Fibroblast of skin of right quadriceps (primary cell): ENCODE measurements at places on chromosomes 3 and 15.
A peak's percentile ranks its signal among the peaks of the same experiment; 100 is the strongest.

DNA sequence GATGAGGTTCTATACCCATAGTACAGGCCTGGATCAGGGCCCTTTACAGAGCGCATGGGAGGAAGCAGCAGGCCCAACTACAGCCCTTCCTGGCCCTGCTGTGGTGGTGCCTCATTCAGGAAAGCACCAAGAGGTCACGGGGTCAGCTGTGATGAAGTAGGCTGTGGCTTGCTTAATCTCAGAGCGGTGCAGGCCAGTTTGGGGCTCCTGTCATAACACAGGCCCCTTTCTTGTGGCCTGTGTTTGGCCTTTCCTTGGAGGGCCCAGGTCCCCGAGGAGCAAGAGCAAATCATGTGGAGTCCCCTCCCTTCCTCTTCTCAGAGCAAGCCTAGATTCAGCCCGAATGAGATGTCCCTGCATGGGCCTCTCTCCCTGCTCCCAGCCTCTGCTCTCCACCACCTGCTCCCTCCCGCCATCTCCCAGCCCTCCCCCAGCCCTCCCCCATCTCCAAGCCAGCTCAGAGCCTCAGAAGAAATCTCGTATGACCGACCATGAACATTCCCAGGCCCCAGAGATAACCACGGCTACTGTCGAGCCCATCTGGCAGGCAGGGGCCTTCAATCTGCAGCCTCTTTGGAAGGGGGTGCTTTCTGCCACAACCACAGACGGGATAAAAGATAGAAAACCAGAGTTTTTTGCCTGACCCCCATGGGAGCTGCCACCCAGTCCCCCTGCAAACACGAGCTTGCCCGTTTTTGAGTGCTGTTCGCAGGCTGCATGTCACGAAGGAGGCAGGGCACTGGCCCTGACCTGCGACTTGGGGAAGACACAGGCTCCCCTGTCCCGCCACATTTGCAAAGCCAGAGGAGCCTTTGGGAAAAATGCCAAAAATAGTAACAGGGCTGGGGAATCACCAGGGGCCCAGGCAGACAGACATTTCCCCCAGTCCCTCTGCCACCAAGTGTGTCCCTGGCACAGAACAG, 32.3 kb upstream of the DUSP7 start:
- peak; percentile 47 for DNase-seq

- no peak for DNase-seq
Measured at GRCh38 chr3:129966876-129967275, 7.6 kb upstream of the TRH start.

- no peak for DNase-seq
Measured at GRCh38 chr3:181327349-181327748, 337.8 kb upstream of the DNAJC19 start.

GRCh38 chr15:58590926-58591325, 158.6 kb downstream of the ADAM10 start:
- DNase-seq, result no peak

DNA sequence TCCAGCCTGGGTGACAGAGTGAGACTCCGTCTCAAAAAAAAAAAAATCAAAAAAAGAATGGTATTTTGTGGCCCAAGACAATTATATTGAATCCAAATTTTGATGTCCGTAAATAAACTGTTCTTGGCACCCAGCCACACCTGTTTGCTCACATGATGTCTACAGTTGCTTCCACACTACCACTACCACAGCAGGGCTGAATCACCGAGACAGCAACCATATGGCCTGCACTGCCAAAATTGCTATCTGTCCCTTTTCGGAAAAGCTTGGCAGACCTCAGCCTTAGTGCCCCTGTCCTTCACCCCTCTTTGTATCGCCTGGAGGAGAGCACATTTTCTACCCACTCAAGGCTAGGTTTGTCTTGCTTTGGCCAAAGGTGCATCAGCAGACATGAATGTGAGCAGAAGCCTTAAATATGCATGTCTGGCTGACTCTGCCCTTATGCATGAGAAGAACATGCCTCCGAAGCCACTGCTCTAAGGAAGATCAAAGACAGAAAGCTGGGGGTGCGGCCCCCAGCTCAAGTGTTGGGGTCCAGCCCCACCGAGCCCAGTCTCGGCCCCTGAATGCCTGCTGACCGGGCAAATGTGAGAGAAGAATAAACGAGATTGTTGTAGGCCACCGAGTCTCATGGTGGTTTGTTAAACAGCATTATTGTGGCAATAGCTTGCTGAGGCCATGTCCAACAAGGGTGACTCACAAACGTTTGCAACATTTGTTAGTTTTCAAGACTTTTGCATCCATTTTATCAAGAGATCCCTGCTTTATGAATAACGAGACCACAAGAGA, 108.1 kb downstream of the TPRA1 start:
- no peak for DNase-seq

DNA sequence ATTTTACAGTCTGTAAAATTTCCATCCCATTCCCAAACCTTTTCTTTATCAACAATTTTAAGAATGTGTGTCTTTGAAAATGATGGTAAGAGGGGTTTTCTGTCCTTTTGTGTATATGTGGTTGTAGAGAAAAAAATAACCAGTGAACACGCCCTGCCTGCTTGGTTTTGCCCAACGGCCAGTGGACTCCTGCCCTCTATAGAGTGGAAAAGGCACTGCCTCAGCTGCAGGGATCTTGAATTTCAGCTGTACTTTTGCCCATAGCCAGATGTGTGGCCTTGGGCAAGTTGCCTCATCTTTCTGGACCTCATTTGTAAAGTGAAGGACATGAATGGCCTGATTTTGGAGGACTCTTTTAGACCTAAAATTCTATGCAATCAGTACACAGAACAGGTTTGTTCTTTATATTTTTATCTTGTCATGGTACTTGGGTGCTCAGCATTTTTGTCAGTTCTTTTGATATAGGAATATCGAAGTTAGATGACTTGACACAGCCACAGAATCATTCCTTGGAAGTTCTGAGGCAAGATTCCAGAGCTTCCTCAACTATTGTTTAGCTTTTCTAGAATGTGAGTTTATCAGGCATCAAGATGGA, 81.0 kb downstream of the CLDN11 start:
- peak; percentile 49 for DNase-seq

DNA sequence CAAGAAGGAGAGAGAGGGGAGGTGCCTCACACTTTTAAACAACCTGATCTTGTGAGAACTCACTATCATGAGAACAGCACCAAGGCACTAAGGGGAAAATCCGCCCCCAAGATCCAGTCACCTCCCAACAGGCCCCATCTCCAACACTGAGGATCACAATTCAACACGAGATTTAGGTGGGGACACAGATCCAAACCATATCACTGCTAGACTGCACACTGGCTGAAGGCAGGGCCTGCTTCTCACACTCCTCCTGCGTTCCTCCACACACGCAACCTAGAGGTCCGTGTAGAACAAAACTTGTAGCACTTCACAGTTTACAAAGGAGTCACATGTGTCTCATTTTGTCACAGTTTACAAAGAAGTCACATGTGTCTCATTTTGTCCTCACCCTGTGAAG, 97.8 kb downstream of the DAPK2 start:
- no peak for DNase-seq

DNA sequence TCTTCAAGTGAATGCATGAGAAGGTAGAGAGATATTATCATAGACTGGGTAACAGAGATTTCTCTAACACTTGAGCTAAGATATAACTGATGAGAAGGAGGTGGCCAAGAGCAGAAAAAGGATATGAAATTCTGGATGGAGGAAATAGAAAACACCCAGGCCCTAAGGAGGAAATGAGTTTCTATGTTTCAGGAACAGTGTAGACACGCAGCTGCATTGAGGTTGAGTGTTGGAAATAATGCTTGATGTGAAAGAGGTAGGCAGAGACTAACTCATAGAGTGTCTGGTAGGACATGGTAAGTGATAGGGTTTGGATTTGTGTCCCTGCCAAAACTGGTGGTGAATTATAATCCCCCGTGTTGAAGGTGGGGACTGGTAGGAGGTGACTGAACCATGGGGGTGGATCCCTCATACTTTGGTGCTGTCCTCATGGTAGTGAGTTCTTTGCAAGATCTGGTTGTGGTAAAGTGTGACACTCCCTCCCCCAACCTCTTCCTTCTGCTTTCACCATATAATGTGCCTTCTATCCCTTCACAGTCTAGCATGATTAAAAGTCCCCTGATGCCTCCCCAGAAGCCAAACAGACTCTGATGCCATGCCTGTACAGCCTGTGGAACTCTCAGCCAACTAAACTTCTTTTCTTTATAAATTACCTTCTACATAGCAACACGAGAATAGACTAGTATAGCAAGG, 787.3 kb downstream of the EDEM1 start:
- DNase-seq, result no peak

GRCh38 chr3:42688016-42688415, 2.7 kb downstream of the KLHL40 start:
- DNase-seq, result no peak

GRCh38 chr3:191382661-191383060, 52.3 kb upstream of the UTS2B start:
- DNase-seq, result no peak

DNA sequence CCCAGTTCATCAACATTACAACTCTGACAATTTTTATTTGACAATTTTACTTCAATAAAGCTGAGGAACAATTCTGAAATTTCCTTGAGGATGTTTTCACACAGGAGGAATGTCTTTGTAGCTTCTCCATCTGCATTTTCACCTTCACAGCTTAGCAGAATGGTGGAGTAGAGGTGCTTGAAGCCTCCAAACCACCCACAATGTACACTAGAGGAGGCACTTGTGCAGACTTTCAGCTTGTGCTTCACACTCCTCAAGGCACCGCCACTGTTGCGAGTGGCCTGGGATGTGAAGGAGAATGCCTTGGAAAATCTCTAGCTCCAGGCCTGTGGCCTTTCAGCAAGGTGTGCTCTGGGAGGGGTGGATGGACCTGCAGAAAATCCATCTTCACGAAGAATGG, 181.9 kb downstream of the EPHB1 start:
- DNase-seq, result no peak

- DNase-seq, result peak; percentile 94
Measured at GRCh38 chr3:111864821-111865656, 6.0 kb downstream of the PHLDB2 start.

GRCh38 chr3:138976047-138976446, 29.0 kb downstream of the FOXL2NB start:
- no peak for DNase-seq

- peak; percentile 48 for DNase-seq
Measured at GRCh38 chr15:89018207-89018606, 70.0 kb upstream of the ABHD2 start.

DNA sequence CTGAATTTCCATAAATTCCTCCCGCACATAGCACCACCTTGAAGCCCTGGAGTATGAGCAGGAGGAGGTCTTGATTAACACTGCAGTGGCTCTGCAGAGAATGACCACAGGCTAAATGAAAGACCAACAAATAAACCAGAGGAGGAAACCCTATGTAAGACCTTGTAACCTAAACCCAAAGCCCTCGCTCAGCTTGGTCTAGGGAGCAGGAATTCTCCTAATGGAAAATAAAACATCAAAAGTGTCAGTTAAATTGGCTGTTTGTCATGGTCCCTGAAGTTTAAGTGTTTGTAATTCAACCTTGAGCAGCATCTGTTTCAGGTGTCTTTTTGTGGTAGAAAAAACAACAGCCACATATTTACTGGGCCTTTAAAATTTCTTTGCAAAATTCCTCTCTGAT, 9.2 kb upstream of the UBE2Q2 start:
- DNase-seq, result no peak

GRCh38 chr3:105905328-105905727, 36.5 kb upstream of the CBLB start:
- peak; percentile 11 for DNase-seq

- no peak for DNase-seq
Measured at GRCh38 chr15:52294881-52295420, 653 bp downstream of the MYO5C start.

GRCh38 chr15:73596174-73596573, 37.0 kb downstream of the NPTN start:
- no peak for DNase-seq

DNA sequence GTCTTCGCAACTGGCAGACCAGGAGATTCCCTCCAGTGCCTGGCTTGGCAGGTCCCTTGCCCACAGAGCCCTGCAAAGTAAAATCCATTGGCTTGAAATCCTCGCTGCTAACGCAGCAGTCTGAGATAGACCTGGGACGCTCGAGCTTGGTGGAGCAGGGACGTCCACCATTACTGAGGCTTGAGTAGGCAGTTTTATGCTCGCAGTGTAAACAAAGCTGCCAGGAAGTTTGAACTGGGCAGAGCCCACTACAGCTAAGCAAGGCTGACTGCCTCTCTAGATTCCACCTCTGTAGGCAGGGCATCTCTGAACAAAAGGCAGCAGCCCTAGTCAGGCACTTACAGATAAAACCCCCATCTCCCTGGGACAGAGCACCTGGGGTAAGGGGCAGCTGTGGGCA, 205.0 kb upstream of the MME start:
- no peak for DNase-seq

- no peak for DNase-seq
Measured at GRCh38 chr15:41779662-41780157, 5.4 kb downstream of the MAPKBP1 start.

GRCh38 chr3:13069495-13069894, 3.7 kb downstream of the IQSEC1 start:
- DNase-seq, result no peak

GRCh38 chr15:55990998-55991397, 2.4 kb downstream of the NEDD4 start:
- DNase-seq, result no peak

DNA sequence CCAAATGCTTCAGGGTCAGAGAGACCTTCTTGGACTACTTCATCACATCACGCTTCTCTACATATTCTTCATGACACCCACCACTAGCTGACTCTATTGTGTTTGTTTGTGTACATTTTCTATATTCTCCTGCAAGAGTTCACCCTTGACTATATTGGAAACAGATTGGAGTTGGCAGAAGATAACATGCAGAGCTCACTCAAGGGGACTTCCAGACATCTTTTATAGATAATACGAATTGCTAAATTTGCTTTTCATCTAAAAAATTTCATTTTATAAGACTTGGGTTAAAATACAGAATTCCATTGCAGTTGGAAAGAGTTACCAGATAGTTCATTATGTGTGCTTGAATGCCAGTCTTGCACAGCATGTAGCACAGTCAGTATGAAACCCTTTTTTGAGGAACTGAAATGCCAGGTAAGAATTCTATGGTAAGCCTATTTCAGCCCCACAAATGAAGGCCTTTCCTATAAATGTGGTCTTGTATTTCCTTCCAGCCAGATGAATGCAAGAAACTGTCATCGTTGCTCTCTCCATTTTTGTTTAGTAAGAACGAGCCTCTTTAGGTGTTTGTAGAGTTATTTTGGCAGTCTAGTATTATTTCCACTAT, 177.6 kb downstream of the GHSR start:
- DNase-seq, result no peak

DNA sequence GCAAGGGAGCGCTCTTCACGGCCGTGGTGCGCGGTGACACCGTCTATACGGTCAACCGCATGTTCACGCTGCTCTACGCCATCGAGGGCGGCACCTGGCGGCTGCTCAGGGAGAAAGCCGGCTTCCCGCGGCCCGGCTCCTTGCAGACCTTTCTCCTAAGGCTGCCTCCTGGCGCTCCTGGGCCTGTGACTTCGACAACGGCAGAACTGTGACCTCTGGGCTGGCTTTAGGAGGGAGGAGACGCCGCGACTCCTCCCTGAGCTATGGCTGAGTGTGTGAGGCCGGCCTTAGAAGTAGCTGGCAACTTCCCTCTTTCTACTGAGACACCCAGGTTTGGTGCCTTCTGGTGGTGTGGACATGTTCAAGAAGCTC, 1.4 kb downstream of the KBTBD13 start:
- DNase-seq, result peak; percentile 52

- DNase-seq, result no peak
Measured at GRCh38 chr15:58987036-58987435, 427 bp upstream of the RNF111 start.
